ENCODE measurements at places on chromosomes 11 and 22.

GRCh38 chr22:50252082-50253045 lies 1.3 kb upstream of the HDAC10 start:
- no peak for DNase-seq

GRCh38 chr11:68446046-68446725 lies 14.4 kb upstream of the PPP6R3 start:
- DNase-seq: no peak

DNA sequence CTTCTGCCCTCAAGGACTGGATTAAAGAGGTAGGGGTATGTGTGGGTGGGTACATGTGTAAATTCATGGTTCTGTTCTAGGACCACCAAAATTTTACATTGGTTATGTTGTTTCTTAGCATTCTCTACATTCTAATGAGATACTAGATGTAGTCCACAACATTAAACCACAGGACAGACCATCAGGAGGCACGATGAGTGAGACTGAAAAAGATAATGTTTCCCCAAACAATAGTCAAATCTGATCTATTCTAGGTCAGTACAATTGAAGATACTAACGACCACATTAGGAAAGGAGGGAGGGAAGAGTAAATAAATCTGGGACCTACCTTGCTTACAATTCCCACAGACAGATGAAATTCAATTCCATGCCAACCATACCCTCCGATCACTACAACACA lies 42.2 kb downstream of the MRTFA start:
- no peak for DNase-seq

DNA sequence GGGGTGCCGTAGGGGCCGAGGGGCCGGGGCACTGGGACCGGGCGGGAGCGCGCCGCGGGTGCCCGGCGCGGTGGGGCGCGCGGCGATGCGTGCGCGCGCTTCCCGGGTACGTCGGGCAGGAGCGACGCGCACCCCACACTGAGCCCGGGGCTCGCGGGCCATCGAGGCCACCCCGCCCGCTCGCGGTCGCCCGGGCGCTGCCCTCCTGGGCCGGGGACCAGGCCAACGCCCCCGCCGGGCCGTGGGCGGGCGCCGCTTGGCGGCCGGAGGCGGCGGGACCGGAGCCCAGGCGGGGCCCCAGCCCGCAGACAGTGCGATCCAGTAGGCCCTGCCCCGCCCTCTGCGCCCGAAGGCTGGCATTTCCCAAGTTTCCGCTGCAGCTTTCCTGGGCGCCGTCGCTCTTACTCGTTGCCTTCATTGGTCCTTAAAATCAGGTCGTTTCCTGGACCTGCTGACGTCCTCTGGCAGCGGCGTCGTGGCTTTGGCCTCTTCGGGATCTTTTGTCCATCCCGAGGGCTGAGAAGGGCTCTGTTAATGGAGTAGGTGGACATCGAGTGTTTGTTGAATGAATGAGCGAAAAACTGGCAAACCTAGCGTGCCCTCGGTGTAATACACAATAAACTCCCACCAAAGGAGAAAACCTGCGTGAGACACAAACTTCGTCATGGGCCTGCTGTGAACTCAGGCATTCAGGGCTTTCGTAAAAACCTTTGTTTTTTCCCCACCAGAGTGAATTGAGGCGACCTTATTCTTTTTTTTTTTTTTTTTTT lies 638 bp downstream of the PARVA start:
- DNase-seq: no peak

DNA sequence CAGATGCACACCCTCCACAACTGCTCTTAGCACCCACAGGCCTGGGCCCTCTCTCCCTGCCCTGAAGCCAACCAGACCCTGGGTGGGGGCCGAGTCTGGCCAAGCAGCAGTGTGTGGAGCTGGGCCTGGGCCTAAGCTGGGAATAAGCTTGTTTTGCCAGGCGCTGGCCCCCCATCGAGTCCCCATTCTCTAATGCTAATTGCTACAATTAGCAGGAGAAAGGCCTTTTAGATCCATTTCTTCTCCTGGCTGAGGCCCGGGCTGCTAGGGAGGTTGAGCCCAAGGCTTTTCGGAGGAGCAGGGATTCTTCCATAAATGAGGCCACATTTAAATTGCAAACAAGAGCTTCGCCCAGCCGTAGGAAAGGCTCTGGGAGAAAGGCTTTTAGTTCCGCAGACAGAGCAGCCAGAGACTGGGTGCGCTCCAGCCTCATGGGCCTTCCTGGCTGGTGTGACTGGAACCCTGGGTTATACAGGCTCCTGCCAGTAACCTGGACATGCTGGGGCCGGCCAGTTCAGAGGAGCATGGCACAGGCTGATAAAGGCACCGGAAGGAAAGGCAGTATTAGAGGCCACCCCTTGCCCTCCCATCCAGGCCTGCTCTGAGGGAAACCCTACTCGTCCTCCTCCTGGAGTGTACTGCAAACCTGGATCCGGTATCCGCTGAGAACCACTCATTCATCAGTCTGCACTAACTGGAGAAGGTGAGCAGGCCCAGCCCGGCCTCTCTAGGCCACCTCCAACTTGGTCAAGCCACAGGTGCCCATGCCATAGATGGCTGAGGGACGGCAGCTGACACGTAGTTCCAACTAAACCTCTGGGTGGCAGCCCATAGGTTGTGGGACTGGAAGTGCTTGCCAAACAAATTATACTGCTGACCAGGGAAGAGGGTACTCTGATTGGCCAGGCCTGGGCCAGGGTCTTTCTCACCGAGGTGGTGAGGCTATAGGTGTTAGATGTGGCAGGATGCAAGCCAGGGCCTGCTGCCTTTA lies 6.2 kb downstream of the KCNQ1OT1 start:
- no peak for DNase-seq

- DNase-seq: no peak
Observed at GRCh38 chr22:26616650-26617049, 1.2 kb downstream of the CRYBB1 start.

DNA sequence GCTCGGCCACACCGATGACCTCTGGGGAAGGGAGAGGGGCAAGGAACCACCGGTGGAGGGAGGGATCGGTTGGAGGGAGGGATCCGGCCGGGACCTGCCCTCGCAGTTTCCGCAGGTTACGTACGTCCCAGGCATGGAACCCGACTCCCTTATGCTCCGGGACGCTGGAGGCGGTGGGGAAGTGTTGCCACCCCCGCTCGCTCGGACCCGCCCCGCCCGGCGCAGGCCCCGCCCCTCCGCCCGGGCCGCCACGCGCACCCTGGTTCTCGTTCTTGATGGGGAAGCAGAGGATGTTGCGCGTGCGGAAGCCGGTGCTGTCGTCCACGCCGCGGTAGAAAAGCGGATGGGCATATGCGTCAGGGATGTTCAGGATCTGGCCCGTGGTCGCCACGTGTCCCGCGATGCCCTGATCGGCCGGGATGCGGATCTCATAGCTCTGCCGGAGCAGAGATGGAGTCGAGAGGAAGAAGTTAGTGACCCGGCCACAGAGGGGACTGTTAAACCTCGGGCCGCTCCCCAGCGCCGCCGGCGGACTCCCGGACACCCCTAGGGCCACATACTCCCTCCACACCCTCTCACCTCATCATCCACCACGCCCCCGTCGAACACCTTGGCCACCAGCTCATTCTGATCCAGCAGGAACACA lies 89.8 kb downstream of the PDE2A start:
- no peak for DNase-seq

DNA sequence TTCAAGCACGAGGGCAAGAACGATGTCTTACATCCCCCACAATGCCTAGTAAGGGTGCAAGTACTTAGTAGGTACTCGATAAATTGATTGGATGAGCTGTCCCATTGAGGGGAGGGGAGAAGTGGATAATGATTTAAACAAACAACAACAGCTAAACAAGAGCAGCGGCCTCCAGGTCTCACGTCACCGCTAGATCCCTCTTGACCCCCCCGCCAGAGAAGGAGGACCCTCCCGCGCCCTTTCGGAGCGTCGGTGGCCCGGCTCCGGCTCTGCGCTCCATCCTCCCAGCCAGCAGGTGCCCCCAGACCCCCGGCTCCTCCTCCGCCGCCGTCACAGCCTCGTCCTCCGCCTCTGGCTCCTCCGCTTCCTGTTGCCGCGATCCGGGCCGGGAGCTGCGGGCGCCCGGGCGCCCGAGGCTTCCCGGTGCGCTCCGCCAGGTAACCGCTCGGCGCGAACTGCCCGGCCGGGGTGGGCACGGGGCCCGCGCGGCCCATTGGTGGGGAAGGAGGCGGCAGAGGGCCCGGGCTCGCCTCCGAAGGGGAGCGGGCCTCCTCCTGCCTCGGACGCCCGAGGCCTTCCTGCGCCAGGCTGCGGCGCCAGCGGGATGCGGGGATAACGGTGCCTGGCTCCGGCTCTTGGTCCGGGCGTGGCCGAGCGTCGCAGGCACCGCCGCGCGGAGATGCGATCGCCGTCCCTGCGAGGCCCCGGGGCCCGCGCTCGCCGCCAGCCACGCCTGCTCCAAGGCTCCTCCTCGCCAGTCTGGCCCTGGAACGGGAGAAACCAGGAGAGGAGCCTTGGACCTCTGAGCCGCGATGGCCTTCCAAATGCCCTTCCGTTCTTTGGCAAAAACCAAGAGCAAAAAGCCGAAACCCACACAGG lies at the start of gene TLCD5:
Gene TLCD5 (plus strand): TSS at position 368 of the 879 bp plus-strand sequence. CDS start 2,143 bp downstream, outside the sequence.
- DNase-seq: peak; percentile 45

DNA sequence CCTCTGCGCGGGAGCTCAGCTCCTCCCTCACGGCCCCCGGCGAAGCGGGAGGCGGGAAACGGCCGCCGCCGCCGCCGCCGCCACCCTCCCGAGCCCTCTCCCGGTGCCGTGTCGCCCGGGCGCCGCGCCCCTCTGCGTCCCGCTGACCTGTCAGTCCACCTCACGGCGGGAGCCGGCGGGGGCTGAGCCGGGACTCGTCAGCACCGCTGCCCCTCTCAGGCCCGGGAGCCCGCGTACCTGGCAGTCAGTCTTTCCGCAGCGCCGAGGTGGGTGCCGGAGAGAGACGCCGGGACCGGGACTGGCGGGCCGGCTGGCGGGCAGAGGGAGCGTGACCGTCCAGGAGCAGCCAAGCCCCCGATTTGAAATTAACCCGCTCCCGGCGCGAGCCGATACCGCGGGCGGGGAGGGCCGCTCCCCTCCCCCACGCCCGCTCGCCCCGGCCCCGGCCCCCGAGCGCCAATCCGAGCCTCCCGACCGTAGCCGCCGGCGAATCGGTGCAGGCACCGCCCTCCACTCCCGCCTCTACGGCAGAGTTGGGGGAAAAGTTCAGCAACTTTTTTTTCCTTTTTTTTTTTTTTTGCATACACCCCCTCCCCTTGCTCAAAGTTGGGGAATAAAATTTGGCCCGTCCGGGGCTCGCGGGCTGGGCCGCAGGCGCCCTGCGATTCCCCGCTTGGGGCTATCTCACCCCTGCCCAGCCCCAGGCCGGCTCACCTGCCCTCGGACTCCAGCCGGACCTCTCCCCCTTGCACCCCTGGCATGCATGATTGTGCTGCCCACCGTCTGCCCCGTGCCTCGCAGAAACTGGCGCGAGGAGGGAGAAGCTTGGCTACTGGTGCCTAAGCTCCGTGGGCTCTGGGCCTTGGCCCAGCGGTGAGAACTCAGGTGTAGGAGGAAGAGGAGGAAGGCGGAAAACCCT lies 774 bp upstream of the E2F8 start:
- no peak for DNase-seq

- no peak for DNase-seq
Observed at GRCh38 chr11:66936311-66936711, 21.9 kb downstream of the PC start.

GRCh38 chr11:119742263-119742861 lies 13.4 kb upstream of the NECTIN1 start:
- no peak for DNase-seq

- DNase-seq: no peak
Observed at GRCh38 chr22:43819931-43820640, 8.0 kb upstream of the EFCAB6 start.

GRCh38 chr22:30196141-30196879 lies 50.2 kb downstream of the LIF start:
- DNase-seq: no peak

DNA sequence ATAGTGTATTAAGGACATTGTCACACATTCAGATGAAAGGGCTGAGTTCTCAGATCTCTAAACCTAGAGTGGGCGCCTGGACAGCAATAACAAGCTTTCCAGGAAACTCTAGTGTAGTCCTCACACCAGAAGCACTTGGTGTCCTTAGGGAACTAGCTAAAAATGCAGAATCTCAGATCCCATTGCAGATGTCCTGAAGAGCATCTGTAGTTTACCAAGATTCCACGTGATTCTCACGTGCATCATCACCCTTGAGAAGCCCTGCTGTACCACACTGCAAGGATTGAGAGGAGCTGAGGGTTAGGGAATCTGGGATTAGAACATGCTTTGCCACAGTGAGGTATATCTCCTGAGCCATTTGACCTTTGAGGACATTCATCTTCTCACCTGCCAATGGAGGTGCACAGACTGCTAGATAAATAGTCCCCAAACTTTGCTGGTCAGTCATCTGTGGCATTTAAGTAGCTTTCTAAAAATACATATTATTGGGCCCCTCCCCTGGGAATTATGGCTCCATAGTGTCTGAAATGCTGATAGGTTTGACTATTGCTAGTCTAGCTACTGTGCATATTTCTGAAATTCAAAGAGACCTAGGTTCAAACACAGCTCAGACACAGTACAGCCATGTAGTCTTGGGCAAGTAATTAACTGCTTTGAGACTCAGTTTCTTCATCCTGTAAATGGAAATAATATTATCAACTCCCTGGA lies 1068.9 kb downstream of the OPCML start:
- no peak for DNase-seq

DNA sequence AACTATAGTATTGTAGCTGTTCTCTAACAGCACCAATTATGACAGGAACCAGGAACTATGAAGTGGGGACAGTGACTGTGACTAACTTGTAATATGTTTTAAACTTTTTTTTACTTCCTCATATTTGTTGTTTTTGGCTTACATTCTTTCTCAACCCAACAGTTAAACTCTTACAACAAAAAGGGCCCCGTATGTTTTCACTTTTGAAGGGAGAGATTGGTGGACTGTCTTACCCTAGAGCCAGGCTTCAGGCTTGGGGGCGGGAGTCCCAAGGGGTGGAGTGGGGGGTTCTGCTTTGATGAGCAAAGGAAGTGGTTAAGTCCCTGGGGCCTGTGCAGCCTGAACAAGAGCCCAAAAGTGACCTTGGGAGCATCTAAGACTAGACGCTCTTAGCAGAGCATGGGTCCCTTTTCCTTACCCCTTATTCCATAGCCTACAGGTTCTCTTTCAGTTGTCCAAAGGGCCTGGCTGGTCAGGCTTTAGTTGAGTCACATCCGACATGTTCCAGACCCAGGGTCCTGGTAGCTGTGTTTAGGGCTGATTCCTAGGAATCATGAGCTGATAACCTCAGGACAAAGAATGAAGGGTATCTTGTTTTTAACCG lies 38.8 kb downstream of the STIM1 start:
- no peak for DNase-seq

DNA sequence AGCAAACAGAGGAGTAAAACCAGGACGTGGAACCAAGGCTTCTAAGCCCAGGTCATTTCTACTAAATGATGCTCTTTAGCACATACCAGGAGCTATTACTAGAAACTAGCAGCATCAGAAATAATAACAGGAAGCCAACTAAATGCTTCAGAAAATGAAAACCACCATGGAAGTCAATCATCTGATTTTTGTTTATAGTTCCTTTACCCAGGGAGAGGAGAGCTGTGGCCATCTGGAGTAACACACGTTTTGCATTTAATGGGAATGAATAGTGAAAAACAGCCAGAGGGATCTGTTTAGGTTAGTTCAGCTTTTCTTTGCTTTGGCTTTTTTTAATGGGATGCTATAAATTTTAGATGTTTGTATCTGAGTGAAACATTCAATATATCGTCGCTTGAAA lies 250.7 kb upstream of the ARHGAP20 start:
- DNase-seq: no peak

Data from NCI-H2081 treated with DMSO at 0.1 percent for 48 hours (cell line).